ENCODE measurements at places on chromosomes 2 and 18.

DNA sequence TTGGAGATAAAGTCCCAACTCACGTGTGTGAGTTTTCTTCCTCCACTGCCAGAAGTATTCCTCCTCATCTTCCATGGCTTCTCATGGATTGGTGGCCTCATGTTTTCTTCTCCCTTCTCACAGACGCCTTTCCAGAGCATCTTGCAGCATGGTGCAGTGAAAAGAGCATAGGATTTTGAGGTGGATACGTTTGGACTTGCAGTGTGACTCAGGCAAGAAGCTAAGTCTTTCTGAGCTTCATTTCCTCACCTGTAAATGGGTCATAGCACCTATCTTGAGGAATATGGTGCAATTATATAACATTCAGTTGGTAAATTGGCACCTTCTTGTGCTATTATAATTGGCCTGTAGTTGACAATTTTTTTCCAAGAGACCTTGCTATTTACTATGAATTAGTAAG is 247.6 kb downstream of the RDH14 start:
- no peak for DNase-seq

- no peak for DNase-seq
Measured at GRCh38 chr18:56645415-56646016, 5.6 kb upstream of the WDR7 start.

- DNase-seq = no peak
Measured at GRCh38 chr2:239802185-239802649, 222.9 kb downstream of the NDUFA10 start.

DNA sequence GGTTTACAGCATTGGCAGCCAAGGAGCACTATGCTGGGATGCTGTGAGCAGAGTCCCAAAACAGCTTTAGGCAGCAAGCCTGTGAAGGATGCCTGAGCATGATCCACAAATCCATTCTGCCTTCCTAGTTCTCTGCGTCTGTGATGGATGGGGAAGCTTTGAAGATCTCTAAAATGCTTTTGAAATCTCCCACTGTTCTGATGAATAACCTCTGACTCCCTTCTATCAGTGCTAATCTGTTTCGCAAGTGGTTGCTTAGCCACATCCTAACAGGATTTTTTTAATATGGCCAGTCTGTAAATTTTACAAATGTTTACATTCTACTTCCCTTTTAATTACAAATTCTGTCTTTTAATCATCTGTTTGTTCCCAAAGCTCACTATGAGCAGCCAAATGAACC is 319.2 kb downstream of the GULP1 start:
- no peak for DNase-seq

Data from nucleus accumbens (tissue), 56 donors.